ENCODE measurements at places on chromosomes 3 and 15.

- DNase-seq: no peak
Observed at GRCh38 chr15:101048176-101048575, 129.0 kb downstream of the LRRK1 start.

- DNase-seq: no peak
Observed at GRCh38 chr3:99716463-99716995, 78.1 kb downstream of the COL8A1 start.

DNA sequence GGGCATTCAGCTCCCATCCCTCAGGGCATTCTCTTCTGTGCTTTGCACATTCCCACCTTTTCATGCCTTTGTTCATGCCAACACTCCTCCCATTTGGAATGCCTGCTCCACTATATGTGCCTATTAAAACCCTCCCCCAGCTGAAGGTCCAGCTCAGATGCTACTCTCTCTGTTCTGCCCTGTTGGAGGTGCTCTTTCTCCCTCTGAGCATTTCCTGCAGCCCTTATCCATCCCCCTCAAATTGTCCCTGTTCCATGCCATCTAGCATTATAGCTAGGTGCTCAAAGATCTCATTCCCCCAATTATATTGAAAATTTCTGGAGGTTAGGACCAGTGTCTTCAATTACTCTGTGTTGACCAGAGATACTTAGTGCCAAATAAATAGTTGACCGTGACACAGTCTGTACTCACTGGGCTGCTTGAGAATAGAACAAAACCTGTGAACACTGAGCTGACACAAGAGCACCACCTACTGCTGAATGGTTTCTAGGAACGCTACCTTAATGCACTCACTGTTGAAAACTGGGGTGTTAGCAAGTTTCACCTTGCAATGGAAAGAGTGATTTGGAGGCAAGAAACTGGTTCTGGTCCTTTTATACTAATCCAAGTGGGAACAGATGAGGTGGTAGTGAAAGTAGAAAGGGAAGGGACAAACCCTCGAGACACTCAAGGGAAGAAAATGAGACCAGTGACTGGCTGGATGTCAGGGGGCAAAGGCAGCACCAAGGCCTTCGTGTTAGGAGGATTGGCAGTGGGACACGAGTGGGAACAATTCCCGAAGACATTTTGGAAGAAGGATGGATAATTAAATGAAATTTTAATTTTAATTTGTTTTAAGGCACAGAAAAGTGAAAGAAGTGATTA is 289.8 kb upstream of the ROPN1 start:
- DNase-seq: no peak

DNA sequence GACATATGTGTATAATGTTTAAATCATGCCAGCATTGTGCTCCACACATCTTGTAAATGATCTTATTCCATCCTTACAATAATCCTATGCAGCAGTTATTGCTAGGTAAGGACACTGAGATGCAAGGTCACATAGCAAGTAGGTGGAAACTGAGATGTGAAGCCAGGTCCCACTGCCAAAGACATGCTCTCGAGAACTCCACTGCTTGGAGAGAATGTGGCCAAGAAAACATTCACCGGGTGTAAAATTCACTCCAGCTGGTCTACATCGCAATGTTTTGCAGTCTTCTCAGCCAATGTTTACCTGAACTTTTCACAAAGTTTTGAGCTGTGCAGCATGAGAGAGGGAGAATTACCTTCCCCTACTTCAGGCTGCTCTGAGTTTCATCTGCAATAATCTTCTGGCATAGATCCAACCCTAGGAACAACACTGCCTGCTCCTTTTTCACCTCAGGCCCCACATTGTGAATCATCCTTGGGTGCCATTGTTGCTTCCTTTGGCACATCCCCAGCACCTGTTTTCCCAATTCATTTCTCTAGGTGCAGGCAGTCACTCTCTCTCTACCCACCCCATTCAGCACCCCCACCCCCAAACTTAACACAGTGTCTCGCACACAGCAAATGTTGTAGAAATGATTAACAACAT is 53.5 kb upstream of the PRTG start:
- no peak for DNase-seq

DNA sequence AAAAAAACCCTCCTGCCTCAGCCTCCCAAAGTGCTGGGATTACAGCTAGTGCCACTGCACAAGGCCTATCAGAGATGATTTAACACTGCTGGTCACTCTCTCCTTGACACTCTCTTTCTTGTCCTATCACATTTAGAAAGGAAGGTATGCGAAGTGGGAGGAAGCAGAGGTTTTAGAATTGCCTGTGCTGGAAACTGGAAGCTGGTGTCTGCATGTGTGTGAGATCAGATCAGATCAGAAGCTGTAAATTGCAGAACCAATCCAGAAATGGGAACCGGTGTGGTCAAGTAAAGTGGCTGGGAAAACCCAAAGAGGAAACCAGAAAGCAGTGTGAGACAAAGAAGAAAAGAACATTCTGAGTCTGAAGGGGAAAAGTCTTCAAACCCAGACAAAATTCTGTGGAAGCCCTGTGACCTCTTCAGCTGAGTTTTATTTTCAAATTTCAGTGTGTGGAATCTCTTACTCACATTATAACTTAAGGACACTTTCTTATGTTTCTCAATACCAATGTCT is 2.8 kb downstream of the EFHB start:
- DNase-seq: no peak

- no peak for DNase-seq
Observed at GRCh38 chr3:40422861-40423260, 34.3 kb upstream of the RPL14 start.

GRCh38 chr3:55543181-55543614 is 56.1 kb upstream of the WNT5A start:
- DNase-seq: no peak

DNA sequence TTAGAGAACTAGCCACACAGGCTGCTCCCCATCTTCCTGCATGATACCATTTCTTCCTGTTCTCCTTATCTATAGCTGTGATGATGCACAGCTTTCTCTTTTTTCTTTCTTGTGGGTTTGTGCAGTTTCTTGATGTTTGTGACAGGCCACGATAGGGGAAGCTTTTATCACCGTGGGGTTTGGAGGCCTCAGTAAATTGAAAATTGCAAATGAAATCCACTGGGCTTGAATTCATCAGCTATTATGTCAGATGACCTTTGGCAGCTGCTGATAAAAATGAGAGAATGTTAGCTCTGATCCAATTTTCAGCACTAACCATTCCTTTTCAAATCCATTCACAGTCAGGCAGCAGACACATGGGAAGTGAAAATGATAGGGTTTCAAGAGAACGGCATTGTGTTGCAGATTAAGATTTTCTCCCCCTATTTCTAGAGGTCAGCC is 176.9 kb upstream of the SOX2 start:
- no peak for DNase-seq

- DNase-seq: no peak
Observed at GRCh38 chr3:130682131-130682530, 64.5 kb downstream of the PIK3R4 start.

GRCh38 chr3:103511891-103512290 is 1077.1 kb downstream of the ZPLD1 start:
- DNase-seq: no peak

- no peak for DNase-seq
Observed at GRCh38 chr3:132880986-132881385, 157.2 kb upstream of the TMEM108 start.

DNA sequence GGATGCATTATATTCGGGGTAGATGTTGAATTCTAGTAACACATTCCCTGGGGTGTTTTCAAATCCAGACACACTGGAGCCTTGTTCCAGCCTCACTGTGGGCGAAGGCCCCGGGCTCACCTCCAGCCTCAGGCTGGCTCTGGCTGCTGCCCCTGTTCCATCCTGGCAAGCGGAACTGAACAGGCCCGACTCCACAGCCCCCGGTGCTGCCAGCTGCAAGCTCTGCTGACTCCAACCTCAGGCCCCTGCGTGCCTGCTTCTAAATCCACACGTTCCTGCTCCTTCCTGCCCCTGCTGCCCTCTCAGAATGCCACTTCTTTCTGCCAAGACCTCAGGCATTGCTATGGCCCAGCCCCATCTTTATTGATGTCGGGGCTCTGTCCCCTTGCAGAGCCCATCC is 90.6 kb downstream of the LIPC start:
- DNase-seq: no peak

GRCh38 chr3:152964911-152965609 is 130.1 kb downstream of the P2RY1 start:
- DNase-seq: no peak
